Activated CD4-positive, alpha-beta memory T cell treated with anti-CD3 and anti-CD28 coated beads for 36 hours (primary cell): ENCODE measurements at places on chromosomes 5 and 9.

DNA sequence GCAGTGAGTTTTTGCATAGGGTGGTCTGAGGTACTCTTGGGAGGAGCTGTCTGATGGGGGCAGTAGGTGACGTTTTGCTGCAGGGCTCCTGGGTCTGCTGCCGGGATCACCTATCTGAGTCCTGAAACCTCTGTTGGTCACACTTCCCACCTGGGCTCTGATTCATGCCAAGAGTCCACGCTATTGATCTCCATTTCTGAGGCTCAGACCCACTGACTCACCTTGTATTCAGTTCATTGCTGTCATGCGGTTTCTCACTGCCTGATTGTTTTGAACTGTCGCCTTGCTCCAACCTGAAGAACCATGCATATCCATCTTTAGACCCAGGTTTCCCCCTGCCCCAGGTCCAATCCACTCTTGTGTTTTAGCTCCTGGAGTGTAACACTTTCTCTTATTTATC is 101.3 kb downstream of the NPR3 start:
- no peak for DNase-seq

- no peak for DNase-seq
Measured at GRCh38 chr5:180439911-180440769, 54.0 kb upstream of the CNOT6 start.

GRCh38 chr5:5105531-5105930 is 34.6 kb upstream of the ADAMTS16 start:
- DNase-seq = no peak

- no peak for DNase-seq
Measured at GRCh38 chr5:160269017-160269416, 39.7 kb downstream of the FABP6 start.

DNA sequence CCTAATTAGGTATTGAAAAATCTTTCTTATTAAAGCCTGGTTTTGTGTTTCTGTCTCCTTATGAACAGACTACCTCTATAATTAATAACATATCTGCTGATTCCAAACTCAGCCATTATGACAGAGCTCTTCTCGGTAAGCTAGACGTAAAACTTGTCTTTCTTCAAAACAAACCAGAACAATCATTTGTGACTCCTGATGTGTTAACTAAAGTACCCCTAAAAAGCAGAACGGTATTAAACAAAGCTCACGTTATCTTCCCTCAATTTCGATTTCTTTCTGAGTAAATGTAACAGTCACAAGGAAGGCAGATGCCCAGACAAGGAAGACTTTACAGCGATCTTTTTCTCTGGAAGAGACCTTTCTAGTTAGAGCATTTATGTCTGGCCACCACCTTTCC is 1.8 kb downstream of the SEMA5A start:
- no peak for DNase-seq

- DNase-seq = no peak
Measured at GRCh38 chr5:137887831-137888230, 1.4 kb upstream of the PKD2L2 start.

DNA sequence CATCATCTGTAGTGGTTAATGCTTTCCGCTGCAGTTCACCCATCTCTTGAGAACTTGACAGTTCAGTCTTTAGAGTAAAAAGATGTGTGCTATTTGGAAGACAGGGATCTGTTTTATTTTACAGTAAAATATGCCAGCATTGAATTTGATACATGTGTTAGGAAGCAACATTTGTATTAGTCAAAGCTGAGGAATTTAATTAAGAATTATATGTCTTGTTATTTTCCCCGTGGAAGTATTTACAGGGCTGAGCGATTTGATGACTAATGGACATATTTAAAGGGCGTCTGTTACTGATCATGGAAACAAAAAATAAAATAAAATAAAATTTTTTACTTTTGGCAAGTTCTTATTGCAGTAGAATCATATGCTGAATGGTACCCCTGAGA is 101.3 kb downstream of the PAM start:
- no peak for DNase-seq

DNA sequence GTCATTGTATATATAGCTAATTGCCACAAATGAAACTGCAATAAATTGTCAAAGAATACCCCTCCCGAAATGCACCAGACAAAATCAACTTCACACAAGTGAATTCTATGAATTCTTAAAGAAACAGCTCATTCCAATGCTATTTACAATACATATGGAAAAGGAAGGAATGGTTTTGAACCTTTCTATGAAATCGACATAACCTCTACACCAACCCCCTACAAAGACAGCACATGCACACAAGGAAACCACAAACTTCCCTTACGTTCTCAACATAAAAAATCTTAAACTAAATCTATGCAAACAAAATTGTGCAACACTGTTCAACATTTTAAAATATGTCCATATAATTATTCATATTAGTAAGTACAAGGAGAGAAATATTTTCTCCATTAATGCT is 39.2 kb downstream of the MARCHF11 start:
- no peak for DNase-seq

- no peak for DNase-seq
Measured at GRCh38 chr5:41817625-41818301, 52.5 kb downstream of the OXCT1 start.

DNA sequence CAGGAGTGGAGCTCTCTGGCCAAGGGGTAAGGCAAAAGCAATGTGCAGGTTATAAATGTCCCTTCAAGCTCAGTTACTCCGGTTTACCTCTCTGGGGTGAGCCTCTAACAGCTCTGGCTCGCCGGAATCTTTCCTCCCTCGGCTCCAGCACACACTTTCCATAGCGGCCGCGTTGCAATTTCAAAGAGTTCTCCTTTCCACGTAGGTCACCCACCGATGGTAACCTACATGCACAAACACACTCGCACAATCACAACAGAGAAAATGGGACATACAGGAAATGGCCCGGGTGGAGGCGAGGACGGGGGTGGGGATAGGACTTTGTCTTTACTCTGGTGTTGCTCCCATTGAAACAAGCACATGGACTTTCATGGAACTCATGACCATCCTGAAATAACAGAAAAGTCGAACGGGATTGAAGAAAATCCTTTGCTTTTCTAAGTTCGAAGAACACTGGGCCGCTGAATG is 1.2 kb downstream of the LHFPL2 start:
- peak; percentile 16 for DNase-seq

- DNase-seq = peak; percentile 46
Measured at GRCh38 chr9:136578915-136579649, 33.2 kb upstream of the NOTCH1 start.

GRCh38 chr5:122030251-122030650 is 47.8 kb downstream of the LOX start:
- no peak for DNase-seq

DNA sequence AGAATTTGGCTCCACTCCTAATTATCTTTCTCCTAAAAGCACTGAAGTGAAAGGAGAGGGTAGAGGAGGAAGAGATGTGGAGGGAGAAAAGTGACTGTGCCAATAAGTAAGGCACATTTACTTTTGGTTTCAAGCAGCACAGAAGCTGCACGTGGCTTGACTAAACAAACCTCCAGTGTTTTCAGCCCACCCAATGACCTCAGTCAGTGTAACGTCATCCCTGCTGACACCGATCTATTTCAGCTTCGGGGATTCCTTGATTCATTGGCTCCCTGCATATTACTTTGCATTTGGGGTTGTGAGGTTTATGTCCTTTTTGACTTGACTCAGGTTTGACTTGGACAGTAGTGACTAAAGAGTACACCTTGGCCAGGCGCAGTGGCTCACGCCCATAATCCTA is 35.6 kb upstream of the NIM1K start:
- DNase-seq = peak; percentile 21

- no peak for DNase-seq
Measured at GRCh38 chr5:144712090-144712489, 541.4 kb downstream of the KCTD16 start.

DNA sequence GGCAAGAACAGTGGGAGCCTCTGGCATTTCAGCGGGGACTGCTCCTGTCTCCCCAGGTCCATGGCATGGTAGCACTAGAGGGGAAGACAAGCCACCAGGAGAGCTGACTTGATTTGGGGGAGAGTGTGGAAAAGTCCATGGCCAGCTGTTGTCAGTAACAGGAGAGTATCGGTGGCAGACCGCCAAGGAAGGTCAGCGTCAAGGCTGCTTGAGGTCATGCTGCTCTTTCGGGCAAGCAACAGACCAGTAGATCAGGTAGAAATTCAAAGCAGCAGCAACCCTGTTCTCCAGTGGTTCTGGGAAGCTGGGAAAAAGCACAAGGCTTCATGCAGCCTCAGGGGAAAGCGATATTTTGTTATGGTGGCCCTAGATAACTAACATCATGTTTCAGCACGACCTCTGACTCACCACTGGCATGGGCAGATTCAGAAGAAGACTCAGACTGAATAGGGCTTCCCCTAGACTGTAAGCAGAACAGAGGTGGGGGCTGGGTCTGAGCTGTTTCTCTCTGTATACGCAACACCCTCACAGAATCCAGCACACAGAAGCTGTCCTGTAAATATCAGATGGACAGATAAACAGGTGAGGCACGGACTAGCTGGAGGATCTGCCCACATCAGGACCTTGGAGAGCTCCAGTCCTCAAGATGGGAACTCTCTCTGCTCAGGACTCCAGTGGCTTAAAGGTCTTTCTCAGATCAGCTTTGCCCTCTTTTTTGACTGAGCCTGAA is 35.2 kb upstream of the PLEKHG4B start:
- DNase-seq = no peak

GRCh38 chr9:114731701-114732100 is 49.7 kb upstream of the TEX48 start:
- no peak for DNase-seq

GRCh38 chr5:179288101-179288808 is 57.0 kb downstream of the ADAMTS2 start:
- no peak for DNase-seq

DNA sequence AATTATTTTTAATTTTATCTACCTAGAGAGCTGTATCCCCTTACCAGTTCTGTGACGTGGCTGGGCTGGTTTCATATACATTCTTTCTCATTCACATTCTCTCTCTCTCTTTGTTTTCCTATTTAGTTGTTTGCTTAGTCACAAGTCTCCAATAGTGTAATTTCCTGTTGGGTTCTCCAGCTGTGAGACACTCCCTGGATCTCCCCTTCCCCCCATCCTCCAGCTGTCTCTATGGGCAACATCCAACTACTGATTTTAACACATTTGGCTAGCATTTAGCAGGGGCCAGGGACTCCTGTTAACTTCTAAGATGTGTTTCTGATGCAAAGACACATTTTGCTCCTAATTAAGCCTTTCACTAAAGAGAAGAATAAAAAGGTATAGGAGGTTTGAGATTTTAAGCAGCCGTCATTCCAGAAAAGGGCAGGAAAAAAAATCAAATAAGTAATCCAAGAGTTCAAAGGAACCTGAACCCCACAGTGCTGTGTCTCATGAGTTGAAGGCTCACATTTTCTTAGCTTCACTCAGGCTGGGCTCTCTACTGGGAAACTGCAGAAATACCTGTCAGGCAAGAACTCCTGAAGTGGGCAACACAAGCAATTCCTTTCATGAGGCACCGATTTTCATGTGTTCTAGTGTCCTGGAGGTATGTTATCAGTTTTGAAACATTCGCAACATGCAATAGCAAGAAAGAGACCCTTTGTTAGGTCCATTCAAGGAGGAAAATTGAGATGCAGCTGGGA is 198.7 kb upstream of the C9orf72 start:
- no peak for DNase-seq

DNA sequence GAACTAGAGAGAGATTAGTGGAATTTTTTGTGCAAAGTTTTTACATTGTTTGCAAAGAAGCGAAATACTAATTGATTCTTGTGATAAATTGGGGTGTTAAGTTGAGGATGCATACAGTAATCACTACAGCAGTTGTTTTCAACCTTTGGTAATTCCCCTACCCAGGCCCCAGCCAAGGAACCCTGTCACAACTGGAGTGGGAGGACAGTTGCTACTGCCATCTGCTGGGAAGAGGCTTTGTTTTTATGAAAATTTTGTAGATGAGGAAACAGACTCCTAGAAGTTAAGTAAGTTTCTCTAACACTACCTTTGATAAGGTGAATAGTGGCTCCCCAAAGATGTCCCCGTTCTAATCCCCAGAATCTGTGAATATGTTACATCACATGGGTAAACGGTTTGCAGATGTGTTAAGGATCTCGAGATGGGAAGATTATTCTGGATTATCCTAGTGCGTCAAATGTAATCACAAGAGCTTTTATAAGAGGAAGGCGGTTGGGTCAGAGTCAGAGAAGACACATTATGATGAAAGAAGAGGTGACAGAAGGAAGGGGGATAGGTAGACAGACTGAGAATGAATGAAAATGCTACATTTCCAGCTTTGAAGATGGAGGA is 34.0 kb upstream of the PPP1R2B start:
- DNase-seq = peak; percentile 53

GRCh38 chr5:151253605-151253950 is 593 bp downstream of the GM2A start:
- DNase-seq = peak; percentile 9

GRCh38 chr9:130260816-130261765 is 4.5 kb upstream of the HMCN2 start:
- DNase-seq = no peak

GRCh38 chr9:128540634-128541360 is 11.6 kb upstream of the SPTAN1 start:
- DNase-seq = no peak

DNA sequence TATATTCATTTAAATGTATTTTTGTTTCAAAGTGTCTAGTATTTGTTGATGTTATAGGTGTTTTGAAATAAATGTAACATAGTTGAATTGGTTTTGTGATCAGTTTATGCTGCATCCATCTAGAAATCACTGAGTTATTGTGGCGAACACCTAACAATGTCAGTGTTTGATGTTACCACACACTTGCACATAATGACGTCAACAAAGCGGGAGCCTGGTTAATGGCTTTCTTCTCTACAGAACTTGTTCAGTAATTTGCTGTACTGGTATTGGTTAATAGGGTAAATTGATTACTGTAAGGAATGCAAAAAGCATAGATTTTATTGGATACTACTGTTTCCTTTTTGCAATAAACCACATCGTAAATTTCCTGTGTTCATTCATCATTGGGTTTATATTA is 133.0 kb downstream of the ATG10 start:
- no peak for DNase-seq

GRCh38 chr9:86097510-86098224 is 1.7 kb downstream of the GOLM1 start:
- no peak for DNase-seq

- DNase-seq = no peak
Measured at GRCh38 chr9:136823136-136824046, 15.6 kb downstream of the RABL6 start.

GRCh38 chr5:174339130-174339529 is 293.6 kb downstream of the NSG2 start:
- no peak for DNase-seq

DNA sequence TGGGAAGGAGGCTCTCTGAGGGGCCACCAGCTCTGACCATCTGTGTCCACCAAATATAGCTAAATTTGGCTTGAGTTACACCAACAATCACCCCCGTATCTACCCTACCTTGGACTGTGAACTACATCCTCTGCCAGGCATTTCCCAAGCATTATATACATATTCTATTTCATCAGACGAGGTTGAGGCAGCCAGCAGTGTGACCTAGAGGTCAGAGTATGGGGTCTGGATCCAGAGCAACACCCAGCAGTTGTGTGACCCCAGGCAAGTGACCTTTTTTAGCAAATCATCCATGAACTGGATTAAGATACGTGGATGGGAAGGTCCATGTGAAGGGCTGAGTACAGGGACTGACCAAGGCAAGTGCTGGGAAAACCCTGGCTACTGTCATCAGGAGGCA is 180.6 kb downstream of the HSPA4 start:
- no peak for DNase-seq
